ENCODE measurements at places on chromosomes 1 and 21. TPM values are rescaled to one million over a fixed set of nuclear protein-coding genes. Genes with fewer than 3 reads are reported as not detected.

GRCh38 chr1:210677533-210677932, 348.8 kb downstream of the HHAT start:
- no peak for DNase-seq

- no peak for DNase-seq
Observed at GRCh38 chr1:155680531-155680930, 8.0 kb downstream of the YY1AP1 start.

Gene EPHA2
- total RNA-seq = 15.4 TPM

DNA sequence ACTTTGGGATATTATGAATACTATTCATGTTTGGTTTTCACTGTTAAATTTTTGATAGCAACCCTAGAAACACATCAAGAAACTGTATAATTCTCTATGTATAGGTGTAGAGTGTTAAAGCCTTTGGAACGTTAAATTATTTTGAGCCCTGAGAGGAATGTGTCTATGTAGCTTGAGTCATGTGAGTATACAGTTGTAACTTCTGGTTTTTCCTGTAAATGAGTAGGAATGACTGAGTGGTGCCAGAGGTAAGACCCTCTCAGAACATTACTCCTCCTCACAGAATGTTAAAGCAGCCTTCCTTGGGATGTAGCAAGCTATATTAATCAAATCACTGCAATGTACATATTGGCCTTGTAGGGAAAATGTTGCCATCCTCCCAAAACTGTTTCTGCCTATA, 69.0 kb downstream of the C1orf21 start:
- DNase-seq = no peak

- DNase-seq = no peak
Observed at GRCh38 chr1:115090186-115090490, 835 bp upstream of the TSPAN2 start.

GRCh38 chr1:28811766-28812668, at the start of gene OPRD1:
TSS of gene OPRD1 (plus strand) at chr1:28812170. CDS start at chr1:28812384, 214 bp downstream.
- DNase-seq = no peak

Gene HSPB7
- total RNA-seq = 272 TPM

- DNase-seq = no peak
Observed at GRCh38 chr1:59743324-59744091, 71.2 kb upstream of the HOOK1 start.

- peak; percentile 53 for DNase-seq
Observed at GRCh38 chr1:20138961-20139550, at the start of gene PLA2G2F. TSS of gene PLA2G2F (plus strand) at chr1:20139323. CDS start at chr1:20139428, 105 bp downstream.

Gene DVL1
- 45.9 TPM for total RNA-seq

Gene KRTAP10-8
- total RNA-seq = not detected

DNA sequence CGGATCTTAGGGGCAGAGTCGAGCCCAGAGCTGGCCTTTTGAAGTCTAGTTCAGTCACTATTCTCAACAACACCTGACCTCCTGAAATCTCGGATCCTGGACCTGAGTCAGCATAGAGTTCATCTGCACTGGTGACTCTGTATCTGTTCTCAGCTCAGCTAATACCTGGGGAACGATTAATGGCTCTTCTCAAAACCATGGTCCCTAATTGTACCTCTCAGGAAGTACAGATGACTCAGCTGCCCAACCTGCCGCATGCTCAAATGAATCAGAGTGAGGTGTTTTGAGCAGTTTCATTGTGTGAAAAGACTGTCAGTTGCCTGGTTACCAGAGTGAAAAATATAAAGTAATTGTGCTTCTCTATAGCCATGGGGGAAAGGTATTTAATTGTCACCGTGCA, 89.2 kb downstream of the SLC35F3 start:
- no peak for DNase-seq

Gene GLMP
- total RNA-seq = 34.2 TPM
